Colonic mucosa (tissue), 4 donors: ENCODE measurements at places on chromosomes 6 and 20. TPM values are rescaled to one million over a fixed set of nuclear protein-coding genes. Genes with fewer than 3 reads are reported as not detected.

GRCh38 chr6:30349421-30350177 lies 4.6 kb downstream of the RPP21 start:
- no peak overlapping the region for H3K27ac ChIP-seq
- no peaks in the 10 kb centered on the region for H3K27me3 ChIP-seq
- peaks cover 5% of the 10 kb centered on the region for H3K4me1 ChIP-seq
- H3K36me3 ChIP-seq, result no peaks in the 10 kb centered on the region
- no peak for DNase-seq

DNA sequence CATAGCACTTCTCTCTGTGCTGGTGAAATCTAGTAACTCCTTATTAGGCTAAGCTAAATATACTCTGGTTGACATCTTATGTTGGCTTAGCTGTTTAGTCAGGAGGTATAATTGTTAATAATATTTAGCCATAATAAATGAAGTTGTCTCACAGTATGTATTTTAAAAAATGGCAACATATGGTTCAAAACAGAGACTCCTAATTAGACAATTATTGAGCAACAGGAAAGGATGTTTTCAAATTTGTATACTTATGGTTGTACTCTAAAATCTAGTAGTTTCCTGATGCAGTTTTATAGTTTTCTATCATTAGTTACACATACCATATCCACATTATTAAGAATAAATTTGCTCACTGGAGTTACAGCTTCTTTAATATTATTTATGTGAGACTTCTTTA lies 150.2 kb downstream of the BCKDHB start:
- no peaks in the 10 kb centered on the region for H3K27me3 ChIP-seq
- H3K27ac ChIP-seq, result no peak overlapping the region
- no peak overlapping the region for H3K4me3 ChIP-seq
- no peaks in the 10 kb centered on the region for H3K4me1 ChIP-seq
- no peaks in the 10 kb centered on the region for H3K36me3 ChIP-seq

ACSS1 gene
- total RNA-seq, result 29.0 TPM

HS3ST5 gene
- 0.16 TPM for total RNA-seq
